ENCODE measurements at places on chromosomes 2 and 18.

DNA sequence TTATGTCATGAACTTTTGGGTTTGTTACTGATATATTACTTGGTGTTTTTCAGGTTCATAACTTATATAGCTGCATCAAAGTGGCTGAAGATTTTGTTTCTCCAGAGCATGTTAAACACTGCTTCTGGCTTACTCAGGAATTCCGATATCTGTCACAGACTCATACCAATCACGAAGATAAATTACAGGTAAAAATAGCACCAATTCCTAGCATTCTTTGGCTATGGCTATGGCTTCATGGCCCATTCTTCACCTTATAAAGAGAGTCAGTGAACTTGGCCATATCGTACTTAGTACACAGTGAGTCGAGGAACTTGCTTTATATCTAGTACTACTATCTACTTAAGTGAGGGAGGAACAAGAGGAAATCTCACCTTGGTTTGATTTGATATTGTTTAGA lies 49.9 kb downstream of the KDM3A start:
- DNase-seq, result no peak

DNA sequence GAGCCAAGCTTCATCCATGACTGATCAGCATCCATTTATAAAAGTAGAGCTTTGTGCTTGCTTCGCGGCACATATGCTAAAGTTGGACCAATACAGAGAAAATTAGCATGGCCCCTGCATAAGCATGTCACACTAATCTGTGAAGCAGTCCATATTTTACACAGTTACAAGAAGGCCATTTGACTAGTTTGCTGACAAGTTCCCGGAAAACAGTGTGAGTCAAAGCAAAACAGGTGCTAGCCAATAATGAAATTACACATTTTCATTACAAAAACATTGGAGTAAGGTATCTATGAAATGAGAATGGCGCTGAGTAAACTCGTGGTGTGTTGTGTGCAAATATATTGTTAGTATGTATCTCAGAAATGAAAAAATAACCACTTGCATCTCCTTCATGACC lies 4.7 kb downstream of the ANKRD62 start:
- no peak for DNase-seq

- DNase-seq, result no peak
These were observed 188.8 kb downstream of the CAMKMT start for GRCh38 chr2:44550561-44550960.

- peak; percentile 21 for DNase-seq
These were observed 1.8 kb downstream of the RNF138 start for GRCh38 chr18:32093523-32093922.

DNA sequence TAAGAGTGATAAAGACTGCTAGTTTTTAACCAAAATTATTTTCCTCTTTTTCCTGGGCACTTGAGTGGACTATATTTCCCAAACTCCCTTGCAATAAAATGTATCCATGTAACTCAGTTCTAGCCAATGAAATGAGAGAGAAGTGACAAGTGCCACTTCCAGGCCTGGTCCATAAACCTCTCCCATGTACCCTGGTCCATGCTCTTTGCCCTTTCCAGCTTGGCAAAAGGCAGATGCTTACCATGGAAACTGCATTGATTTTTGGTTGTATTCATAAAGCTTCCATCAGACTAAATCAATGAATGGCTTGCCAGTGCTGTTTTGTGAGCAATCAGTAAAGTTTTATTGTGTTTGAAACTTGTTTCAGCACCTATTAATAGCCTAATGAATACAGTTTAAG lies 229.3 kb downstream of the TNS1 start:
- DNase-seq, result no peak

DNA sequence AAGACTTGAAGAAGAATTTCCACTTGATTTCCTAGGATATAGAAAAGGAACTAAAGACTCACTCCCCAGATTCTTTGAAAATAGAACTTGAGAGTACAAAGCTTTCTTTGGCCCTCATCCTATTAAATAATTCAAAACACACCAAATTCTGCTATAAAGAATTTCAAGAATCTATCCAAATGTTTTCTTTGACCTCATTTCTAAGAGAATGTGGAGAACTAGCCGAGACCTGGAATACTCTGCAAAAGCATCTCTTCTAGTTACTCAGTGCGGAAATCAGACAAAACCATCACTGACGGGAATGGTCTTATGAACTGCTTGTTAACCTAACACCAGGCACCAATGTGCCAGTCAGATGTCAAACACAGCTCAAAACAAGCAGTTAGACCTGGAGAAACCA lies 44.2 kb upstream of the ARL5A start:
- no peak for DNase-seq

GRCh38 chr2:173555833-173556232 lies 201.2 kb downstream of the CDCA7 start:
- peak; percentile 43 for DNase-seq

GRCh38 chr2:239391286-239392071 lies 9.3 kb downstream of the HDAC4 start:
- no peak for DNase-seq

GRCh38 chr2:47302308-47302707 lies 100.6 kb upstream of the MSH2 start:
- DNase-seq, result no peak

DNA sequence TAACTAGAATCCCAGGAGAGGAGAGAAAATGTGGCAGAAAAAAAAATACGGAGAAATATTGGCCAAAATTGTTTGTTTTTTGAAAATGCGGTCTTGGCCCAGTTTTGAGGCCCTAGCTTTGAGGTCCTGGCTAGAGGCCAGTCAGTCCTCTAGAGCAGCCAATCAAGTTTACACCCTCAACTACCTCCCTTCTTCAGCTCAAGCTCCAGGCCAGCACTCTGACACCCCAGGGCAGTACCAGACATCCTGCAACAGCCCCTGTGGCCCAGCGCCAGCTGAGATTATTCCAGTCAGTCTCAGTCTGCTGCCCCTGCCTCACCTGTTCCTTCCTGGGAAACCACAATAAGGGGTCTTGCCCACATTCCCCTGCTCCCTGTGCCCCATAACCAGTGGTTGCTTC lies 107.7 kb downstream of the UGGT1 start:
- no peak for DNase-seq

- no peak for DNase-seq
These were observed 2.0 kb downstream of the BCL11A start for GRCh38 chr2:60551240-60552077.

DNA sequence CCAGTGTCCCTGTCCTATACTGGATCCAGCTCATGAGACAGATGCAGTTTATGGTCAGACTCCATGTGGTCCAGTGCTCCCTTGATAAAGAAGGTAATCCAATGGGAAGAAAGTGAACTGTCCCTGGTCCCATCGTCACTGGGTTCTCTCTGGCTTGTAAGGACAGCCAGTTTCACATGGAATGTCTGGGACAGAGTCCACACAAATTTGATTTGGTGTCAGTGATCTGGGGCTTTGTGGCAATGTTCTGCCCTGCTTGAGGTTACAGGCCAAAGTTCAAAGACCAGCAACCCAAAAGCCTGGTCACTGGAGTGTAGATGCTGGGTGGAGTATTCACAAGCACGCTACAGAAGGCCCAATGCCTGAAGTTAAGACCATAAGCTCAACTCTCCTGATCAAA lies 22.2 kb upstream of the FHL2 start:
- DNase-seq, result no peak

GRCh38 chr2:183592271-183592670 lies 468.0 kb downstream of the NUP35 start:
- no peak for DNase-seq

GRCh38 chr2:181116261-181116660 lies 135.9 kb downstream of the UBE2E3 start:
- no peak for DNase-seq

- no peak for DNase-seq
These were observed 835.9 kb upstream of the CHAC2 start for GRCh38 chr2:52931660-52932059.

DNA sequence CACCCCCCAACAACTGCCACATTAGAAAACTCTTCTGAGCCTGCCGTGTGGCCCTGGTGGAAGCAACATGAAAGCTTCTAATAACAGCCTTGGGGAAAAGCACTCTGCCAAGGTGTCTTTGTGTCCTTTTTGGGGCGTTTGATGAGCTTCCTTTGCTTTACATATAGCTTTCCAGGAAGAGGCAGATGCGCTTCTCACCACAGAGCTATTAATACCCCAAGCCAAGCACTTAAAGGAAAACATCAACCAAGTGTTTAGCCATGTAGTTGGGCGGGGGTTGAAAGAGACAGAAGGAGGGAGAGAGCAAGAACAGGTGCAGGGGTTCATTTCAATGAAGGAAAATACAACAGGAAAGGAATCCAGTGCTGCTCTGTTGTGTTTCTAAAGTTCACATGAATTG lies 176.1 kb downstream of the VAPA start:
- no peak for DNase-seq

- DNase-seq, result no peak
These were observed 232.7 kb upstream of the UBE2E3 start for GRCh38 chr2:180747728-180748127.

DNA sequence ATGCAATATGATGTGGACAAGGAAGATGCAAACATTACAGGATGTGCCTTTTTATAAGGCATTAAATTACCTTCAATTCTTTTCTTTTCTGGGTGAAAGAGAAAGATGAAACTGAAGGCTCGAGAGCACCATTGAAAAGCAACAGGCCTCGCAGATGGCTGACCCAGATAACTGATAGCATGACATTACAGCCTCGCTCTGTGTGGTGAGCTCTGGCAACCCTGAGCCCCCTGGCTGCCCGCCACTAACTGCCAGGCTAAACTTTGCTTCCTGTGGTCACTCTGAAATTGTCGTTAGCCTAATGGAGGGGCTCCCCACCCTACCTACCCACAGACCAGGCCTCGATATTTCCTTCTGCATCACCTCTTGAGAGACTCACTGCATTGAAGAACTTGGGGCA lies 516.8 kb upstream of the FANCL start:
- no peak for DNase-seq

- DNase-seq, result no peak
These were observed 9.3 kb upstream of the AGBL5 start for GRCh38 chr2:27042159-27042661.

- DNase-seq, result no peak
These were observed 10.2 kb upstream of the CHN1 start for GRCh38 chr2:175015340-175015739.

Measured in NCI-H1436 (cell line).